ENCODE measurements at places on chromosomes 1 and 21.

- DNase-seq: no peak
Measured at GRCh38 chr1:24325587-24326449, 6.7 kb downstream of the GRHL3 start.

GRCh38 chr1:2988256-2988655, 33.0 kb upstream of the ACTRT2 start:
- DNase-seq: no peak

GRCh38 chr1:56496158-56496557, 83.2 kb downstream of the PLPP3 start:
- DNase-seq: no peak

GRCh38 chr1:100542285-100542684, 4.3 kb downstream of the GPR88 start:
- DNase-seq: peak; percentile 5

DNA sequence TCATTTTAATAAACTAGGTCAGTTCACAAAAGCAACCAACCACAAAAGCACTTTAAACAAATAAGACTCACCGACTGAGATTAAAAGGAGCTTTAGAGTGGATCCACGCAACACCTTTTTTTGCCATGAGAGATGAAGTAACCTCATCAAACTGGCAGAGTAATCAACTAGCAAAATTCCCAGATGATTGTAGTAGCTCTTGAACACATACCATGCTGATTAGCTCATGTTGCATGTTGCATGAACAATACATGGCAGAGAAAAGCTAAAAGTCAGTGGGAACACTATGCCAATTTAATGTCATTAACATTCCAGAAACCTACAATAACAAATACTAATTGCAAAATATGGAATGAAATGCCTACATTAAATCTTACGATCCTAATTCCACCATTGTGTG, 4.1 kb downstream of the WARS2 start:
- no peak for DNase-seq

- no peak for DNase-seq
Measured at GRCh38 chr1:204445860-204446412, 34.3 kb upstream of the PPP1R15B start.

DNA sequence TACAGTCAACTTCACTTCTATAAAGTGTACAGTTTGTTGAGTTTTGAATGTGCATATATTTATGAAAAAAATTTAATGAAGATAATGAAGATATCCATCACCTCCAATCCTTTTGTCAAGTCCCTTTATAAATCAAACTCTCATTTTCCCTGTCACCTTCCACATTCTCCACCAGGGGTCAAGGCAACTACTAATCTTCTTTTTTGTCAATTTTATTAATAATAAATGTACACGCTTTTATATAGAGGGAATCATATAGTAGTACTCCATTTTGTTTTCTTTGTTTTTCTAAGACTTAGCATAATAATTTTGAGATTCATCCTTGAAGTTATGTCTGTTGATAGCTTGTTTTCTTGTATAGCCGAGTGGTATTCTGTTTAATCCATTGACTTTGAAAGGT, 1594.2 kb upstream of the PRMT6 start:
- DNase-seq: no peak
